Endodermal cell (in vitro differentiated cells): ENCODE measurements at places on chromosomes 12 and 14.

DNA sequence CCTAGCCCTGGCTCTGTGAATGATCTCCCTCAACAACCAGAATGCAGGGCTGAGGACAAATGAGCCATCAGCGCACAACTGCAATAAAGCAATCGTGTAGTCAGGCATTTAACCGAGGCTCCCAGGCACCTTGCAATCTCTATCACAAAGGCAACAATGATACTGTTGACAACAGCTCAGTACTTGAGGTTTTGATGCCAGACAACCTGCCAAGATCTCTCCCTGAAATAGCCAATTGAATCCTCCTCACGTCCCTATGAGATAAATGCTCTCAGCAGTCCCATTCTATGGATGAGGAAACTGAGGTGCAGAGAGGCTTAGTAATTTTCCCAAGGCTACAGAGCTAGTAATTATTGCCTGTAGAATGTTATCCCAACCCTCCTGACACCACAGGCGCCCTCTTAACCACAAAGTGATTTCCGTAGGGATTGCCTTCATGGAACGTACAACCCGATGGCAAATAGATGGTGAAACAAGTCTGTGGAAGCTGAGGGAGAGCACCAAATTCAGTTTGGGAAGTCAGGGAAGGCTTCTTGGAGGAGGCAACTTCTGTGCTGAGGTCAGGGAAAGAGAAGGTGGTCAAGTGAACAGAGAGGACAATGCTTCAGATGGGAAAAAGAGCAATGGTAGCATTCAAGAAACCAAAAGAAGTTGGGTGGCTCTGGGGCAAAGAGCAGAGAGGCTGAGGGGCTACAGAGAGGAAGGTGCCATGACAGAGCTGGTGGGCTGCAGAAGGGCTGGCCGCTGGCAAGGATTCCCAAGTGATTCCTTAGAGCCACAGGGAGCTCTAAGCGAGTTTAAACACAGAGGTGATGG, 12.6 kb downstream of the SERPINA3 start:
- no peak overlapping the region for H3K4me3 ChIP-seq
- no peak overlapping the region for H3K27ac ChIP-seq
- H3K27me3 ChIP-seq, result peaks cover 6% of the 10 kb centered on the region
- no peaks in the 10 kb centered on the region for H3K4me1 ChIP-seq

DNA sequence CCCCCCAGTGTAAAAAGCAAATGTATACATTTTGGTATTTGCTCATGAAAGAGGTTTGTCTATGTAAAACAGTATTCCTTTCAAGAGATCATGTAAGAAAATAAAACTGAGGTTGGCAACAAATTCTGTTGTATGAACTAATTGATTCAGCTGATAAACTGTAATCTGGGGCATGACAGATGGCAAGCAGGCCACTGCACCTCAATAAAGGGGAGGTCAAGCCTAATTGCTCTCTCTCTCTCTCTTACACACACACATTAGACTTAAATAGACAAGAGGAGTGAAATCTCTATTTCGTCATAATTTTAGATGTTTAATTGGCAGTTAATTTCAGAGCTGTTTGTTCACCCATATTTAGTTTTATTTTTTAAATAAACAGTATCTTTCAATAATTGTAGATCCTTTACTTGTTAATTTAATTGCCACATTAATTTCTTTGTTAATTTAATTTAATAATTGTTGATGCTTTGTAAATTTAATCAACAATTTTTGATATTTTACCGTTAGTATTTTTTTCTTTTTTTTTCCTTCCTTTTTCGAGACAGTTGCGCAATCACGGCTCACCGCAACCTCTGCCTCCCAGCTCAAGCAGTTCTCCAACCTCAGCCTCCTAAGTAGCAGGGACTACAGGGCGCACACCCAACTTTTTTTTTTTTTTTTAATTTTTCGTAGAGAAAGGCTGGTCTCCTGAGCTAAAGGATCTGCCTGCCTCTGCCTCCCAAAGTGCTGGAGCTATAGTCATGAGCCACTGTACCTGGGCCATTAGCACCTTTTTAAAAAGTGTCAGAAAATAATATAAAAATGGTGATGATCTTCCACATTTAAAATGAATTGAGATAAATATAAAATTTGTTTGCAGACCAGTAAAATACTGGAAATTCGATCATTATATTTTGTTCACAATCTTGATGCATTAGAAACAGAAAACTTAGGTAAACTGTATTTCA, 577.7 kb downstream of the SLC16A7 start:
- no peaks in the 10 kb centered on the region for H3K27me3 ChIP-seq
- no peaks in the 10 kb centered on the region for H3K36me3 ChIP-seq
- no peak for DNase-seq
- no peaks in the 10 kb centered on the region for H3K4me1 ChIP-seq

- H3K27ac ChIP-seq, result no peak overlapping the region
- no peak overlapping the region for H3K4me3 ChIP-seq
- DNase-seq, result no peak
- no peaks in the 10 kb centered on the region for H3K4me1 ChIP-seq
Measured at GRCh38 chr14:101873991-101874390, 90.4 kb upstream of the DYNC1H1 start.

DNA sequence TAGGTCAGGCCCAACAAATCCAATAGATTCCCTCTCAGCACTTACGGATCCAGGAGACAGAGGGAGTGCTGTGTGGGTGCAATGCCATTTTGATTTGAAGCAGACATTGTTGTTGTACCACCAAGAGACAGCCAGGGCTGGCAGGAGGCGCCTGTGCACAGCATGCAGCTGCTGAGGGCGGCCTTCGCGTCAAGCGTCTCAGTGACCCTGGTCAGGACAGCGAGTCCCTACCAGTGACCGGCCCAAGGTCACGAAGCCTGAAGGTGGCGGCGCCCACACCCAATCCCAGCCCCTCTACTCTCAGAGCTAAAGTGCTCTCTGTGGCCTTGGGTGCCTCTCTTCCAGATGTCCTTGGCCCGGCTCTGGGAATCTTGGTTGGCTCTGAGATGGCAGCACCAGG, 40.5 kb downstream of the PRMT8 start:
- H3K27me3 ChIP-seq, result no peaks in the 10 kb centered on the region
- peak; percentile 40 for DNase-seq
- no peaks in the 10 kb centered on the region for H3K36me3 ChIP-seq
- H3K4me3 ChIP-seq, result no peak overlapping the region

- H3K36me3 ChIP-seq, result no peaks in the 10 kb centered on the region
- H3K27me3 ChIP-seq, result no peaks in the 10 kb centered on the region
- no peak overlapping the region for H3K4me3 ChIP-seq
- no peak for DNase-seq
- H3K27ac ChIP-seq, result peak overlapping the region; percentile 34
Measured at GRCh38 chr12:24356240-24356804, 406.9 kb upstream of the SOX5 start.

DNA sequence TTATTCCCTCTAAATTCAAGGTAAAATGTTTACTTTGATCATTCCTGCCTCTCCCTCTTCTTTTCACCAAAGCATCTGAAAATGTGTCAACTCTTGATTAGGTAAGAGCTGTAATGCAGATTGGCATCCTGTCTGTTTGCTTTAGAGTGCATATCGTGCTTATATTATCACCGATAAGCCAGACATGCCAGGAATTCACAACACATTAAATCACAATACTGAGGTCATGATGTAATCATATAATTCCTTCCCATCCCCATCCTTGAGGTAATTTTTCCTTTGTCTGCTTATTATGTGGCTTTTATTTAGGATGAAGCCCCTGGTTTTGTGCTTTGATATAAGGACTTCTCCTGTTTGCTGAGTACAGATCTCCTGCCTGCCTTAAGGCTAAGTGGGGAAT, 10.2 kb downstream of the DDX47 start:
- H3K36me3 ChIP-seq, result peaks cover 84% of the 10 kb centered on the region
- H3K27me3 ChIP-seq, result no peaks in the 10 kb centered on the region
- H3K4me1 ChIP-seq, result peaks cover 19% of the 10 kb centered on the region
- no peak overlapping the region for H3K27ac ChIP-seq
- H3K4me3 ChIP-seq, result no peak overlapping the region

DNA sequence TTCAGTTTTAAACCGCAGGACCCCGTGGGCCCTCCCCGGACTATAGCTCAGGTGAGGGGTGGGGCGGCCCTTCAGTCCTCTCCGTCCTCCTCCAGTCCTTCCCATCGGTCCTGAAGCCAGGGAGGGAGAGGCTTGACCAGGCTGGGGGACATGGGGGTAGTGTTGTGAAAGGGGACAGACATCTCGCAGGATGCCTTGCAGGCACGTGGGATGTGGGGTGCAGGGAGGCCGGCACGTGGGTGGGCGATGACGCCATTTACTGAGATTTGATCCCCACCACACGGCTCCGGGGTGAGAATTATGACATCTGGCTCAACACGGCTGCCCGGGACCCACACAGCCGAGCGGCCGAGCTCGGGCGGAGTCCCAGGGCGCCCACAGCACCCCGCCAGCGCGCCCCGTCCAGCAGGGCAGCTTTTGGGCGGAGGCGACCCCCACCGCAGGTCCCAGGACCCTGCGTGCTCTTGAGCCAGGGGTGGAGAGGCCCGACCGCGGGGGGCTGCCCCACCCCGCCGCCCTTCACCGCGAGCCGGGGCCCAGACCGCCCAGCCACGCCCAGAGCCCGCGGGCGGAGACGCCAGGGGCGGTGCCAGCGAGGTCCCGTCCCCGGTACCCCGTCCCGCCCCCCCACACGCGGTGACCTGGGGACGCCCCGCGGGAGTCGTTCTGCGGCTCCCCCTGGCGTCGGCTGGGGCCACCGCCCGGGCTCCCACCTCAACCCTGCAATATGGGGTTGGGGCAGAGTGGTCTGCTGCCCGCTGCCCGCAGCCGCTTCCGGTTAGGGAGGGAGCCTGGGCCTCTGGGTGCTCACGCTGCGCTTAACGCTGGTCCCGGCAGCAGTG, 3.3 kb upstream of the EXOC3L4 start:
- DNase-seq, result peak; percentile 89
- H3K36me3 ChIP-seq, result no peaks in the 10 kb centered on the region
- peaks cover 8% of the 10 kb centered on the region for H3K27me3 ChIP-seq
- H3K27ac ChIP-seq, result no peak overlapping the region
- no peak overlapping the region for H3K4me3 ChIP-seq

DNA sequence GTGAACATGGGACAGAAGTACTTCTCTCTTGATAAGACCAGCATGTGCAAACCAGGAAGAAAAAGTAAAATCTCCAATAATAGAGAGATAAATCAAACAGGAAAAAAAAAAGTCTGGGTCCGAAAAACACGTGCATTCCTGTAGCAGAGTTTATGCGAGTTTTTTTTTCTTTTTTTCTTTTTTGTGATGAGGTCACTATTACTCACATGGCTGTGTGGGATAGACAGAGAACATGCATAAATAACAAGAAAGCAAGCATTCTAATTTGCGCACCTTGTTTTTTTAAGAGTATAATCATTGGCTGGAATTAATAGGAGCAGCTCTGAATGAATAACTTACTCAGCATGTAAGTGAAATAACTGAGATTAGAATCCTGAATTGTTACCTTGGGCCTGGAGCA, 91.9 kb upstream of the CPM start:
- H3K4me3 ChIP-seq, result no peak overlapping the region
- no peak for DNase-seq
- no peaks in the 10 kb centered on the region for H3K36me3 ChIP-seq
- H3K4me1 ChIP-seq, result no peaks in the 10 kb centered on the region
- no peak overlapping the region for H3K27ac ChIP-seq

GRCh38 chr12:49342066-49342913, 4.4 kb upstream of the DNAJC22 start:
- peaks cover 5% of the 10 kb centered on the region for H3K4me1 ChIP-seq
- H3K27ac ChIP-seq, result peak overlapping the region; percentile 61
- H3K27me3 ChIP-seq, result peaks cover 98% of the 10 kb centered on the region
- peak; percentile 100 for DNase-seq
